ENCODE measurements at places on chromosomes 5 and 9.

GRCh38 chr5:179762079-179762780 is 29.6 kb downstream of the MAML1 start:
- DNase-seq, result no peak

DNA sequence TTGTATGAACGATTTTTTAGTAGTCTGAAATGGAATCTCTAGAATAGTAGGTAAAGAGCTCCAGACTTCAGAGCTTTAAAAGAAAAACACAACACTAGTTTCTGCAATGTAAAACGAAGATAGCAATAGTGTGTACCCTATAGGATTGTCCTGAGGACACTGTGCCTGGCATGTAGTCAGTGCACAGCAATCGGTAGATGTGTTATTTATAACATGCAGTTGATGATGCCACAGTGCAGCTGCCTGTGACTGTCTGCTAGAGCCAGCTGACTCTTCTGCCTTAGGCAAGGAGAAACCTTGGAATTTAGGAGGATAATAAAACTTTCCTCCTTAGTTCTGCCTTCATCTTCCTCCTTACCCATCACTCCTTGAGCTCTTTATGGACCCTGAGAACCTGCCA is 27.7 kb upstream of the TMOD1 start:
- DNase-seq, result no peak

DNA sequence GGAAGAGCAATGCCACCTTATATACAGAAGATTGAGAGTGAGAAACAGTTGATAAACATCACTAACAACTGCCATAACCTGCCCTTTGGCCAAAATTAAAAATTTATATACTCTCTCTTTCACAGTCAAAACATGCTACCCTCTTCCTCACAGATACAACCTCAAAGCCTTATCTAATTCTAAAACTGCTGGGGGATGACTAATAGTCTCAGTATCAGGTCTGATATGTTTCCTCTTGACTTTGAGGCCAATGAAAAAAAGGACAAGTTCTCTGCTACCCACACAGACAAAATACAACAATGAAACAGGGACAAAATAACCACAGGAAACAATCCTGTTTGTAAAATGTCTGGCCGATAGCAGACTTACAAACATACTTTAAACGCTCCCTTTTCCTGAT is 485.6 kb upstream of the NUDT12 start:
- DNase-seq, result no peak

DNA sequence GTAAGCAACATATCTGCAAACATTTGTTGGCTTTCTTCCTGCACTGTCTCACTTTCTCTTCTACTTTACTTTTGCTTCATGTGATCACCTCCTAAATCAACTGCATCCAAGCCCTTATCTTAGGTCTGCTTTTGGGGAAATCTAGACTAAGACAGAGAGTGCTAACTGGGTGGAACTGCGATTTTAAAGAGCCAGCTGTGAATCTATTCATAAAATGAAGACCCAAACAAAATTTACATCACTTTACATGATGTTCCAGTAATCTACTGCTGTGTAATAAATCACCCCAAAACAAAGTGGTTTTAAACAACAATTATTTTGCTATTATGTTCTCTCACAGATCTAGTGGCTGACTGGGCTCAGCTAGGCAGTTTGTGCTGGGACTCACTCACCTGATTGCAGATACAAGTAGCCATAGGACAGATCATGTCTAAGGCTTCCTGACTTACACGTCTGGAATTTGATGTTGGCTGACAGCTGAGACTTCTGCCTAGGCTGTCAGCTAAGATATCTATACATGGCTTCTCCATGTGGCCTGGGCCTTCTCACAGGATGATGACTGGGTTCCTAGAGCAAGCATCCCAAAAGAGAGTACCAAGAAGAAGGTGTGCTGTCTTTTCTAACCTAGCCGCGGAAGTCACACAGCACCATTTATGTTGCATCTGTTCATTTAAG is 145.1 kb upstream of the TBCA start:
- no peak for DNase-seq

- DNase-seq, result peak; percentile 95
Observed at GRCh38 chr9:128656416-128657343, at the start of gene DYNC2I2. DYNC2I2 (minus strand) TSS chr9:128656847; CDS start chr9:128656726, 121 bp downstream.

- no peak for DNase-seq
Observed at GRCh38 chr5:99248066-99248465, 319.3 kb upstream of the CHD1 start.

DNA sequence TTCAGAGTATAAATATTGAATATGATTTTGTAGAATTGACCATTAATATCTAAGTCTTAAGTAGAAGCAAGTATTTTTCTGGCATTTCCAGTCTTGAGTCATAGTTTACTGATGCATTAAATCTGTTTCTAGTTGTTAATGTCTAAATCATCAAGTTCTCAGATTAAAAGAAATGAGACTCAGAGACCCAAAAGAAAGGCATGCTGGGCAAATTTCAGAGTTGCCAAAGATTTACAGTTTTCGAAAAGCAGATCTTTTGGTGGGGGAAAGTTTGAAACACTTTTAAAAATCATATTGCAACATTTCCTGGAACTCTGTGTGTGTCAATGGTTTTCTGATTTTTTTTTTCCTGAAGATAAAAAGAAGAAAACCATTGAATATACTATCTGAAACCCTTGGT is 60.9 kb downstream of the ANKRD55 start:
- DNase-seq, result no peak

GRCh38 chr5:52809884-52810283 is 22.2 kb downstream of the ITGA1 start:
- no peak for DNase-seq

DNA sequence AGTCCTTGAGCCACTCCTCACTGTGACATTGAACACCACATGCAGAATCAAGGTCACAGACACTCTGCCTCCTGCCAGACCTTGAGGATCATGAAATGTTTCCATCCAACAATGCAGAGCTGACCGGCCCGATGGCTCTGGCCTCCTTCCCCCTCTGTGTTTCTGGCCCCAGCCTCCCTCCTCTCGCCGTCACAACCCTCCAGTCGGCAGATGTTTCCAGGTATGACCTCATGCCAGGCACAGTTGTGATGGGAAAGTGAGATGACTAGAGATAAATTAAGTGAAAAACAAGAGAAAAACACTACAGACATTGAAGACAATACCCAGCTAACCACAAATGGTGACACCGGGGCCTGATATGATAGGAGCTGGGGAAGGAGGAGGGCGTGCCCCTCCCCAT is 9.8 kb downstream of the NTNG2 start:
- DNase-seq, result no peak

GRCh38 chr9:129174724-129175514 is 3.1 kb downstream of the IER5L start:
- DNase-seq, result peak; percentile 34

- no peak for DNase-seq
Observed at GRCh38 chr5:14438195-14438606, 143.4 kb upstream of the OTULINL start.

GRCh38 chr5:94240596-94240992 is 377.8 kb downstream of the KIAA0825 start:
- DNase-seq, result no peak

- no peak for DNase-seq
Observed at GRCh38 chr9:96031366-96031824, 155.9 kb downstream of the ERCC6L2 start.

- DNase-seq, result no peak
Observed at GRCh38 chr9:134842321-134842720, 38.3 kb upstream of the FCN2 start.

- DNase-seq, result no peak
Observed at GRCh38 chr9:85331626-85332025, 410.1 kb downstream of the AGTPBP1 start.

DNA sequence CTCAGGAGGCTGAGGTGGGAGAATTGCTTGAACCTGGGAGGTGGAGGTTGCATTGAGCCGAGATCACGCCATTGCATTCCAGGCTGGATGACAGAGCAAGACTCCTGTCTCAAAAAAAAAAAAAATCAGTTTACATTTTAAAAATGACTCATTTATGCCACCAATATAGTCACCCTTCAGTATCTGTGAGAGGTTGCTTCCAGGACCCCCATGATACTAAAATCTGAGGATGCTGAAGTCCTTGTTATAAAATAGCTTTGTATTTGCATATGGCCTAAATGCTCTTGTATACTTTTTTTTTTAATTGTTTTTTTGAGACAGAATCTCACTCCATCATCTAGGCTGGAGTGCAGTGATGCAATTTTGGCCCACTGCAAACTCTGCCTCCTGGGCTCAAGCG is 5.8 kb downstream of the OCLN start:
- no peak for DNase-seq

DNA sequence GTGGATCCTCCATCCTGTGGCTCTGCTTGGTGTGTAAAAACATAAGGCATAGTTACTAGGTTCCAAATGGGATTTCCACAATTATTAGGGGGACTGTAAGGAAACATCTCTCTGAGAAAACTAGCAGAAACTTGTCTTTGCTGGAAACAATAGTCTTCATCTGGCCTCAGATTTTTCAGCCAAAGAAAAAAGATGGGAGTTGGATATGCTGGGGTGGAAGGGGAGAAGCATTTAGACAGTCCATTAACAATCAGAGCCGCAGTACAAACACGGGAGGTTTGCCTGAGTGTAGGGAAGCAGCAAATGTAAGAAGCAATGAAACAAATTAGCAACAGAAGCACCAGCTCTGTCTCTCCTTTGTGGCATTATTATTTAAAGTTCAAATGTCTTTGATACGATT is 402.7 kb upstream of the ZNF608 start:
- DNase-seq, result no peak

DNA sequence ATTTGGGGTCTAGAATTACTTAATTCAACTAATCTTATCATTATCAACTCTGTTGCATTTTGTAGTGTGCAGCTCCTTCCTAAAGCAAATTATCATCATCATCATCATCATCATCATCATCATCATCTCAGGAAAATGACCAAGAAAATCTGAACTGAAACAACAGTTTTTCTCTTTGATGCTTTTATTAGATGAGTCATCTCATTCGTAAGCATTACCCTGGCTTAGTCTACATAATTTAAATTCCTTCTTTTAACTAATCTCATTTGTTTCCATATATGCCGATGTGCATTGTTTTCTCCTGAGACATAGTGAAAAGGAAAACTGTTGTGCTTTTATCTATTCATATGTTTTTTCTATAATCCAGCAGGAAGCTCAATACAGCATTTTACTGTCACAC is 173.0 kb upstream of the PDE4D start:
- DNase-seq, result no peak

DNA sequence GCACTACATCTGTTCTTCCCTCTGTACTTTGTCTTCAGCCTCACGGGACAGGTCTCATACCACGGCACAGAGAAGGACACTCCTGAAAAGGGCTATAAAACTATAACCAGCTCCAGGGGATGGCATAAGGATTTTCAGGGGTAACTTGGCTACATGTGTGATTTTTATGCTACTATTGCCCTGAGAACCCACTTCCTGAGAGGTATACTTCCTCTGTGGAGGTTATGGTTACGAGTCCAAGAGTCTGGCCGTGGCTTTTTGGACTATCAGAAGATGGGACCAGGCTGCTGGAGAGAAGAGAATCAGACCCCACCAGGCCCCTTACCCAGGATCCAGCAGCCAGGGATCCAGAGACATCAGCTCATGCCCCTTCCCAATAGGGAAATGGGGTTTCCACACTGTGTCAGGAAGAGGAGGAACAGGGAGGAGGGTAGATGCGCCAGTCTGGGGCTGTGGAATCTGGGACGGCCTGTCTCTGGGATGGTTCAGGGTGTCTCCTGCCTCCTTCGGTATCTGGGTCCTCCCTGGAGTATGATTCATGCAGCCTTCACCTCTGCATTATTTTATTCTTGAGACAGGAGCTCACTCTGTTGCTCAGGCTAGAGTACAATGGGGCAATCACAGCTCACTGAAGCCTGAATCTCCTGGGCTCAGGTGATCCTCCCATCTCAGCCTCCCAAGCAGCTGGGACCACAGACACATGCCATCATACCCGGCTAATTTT is 29.7 kb downstream of the WHRN start:
- DNase-seq, result no peak

- no peak for DNase-seq
Observed at GRCh38 chr9:136012651-136013050, 51.5 kb upstream of the UBAC1 start.

DNA sequence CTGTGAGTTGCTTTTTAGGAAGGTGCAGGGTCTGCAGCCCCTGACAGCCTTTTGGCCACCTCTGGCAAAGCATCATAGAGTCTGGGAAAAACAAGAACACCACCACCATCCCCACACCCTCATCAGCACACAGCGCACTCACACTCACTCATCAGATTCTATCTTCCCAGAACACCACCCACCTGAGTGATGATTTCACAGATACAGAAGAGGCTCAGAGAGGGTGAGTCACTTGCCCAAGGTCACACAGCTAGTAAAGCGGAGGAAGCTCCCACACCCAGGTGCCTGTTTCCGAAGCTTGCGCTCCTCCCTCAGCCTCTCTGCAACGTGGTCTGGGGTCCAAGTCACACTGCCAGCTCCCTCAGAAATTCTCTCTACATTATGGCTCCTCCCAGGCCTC is 41.8 kb upstream of the HRH2 start:
- no peak for DNase-seq

DNA sequence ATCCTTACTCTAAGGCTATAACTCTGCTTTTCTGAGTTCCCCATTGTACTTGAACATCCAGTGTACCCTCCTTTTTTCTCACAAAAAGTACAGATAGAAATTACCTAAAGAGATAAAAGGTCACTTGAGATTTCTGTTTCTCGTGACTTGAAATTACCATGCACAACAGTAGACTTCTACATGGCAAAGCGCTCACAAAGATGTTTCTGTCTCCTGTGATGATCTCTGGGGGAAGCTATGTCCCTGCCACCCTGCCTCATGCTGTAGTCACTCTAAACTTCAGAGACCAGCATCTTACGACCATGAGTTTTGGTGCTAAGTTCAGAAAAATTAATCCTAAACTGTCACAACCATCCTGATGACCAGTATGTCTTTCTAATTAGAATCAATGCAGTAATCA is 36.2 kb downstream of the NFIB start:
- no peak for DNase-seq

DNA sequence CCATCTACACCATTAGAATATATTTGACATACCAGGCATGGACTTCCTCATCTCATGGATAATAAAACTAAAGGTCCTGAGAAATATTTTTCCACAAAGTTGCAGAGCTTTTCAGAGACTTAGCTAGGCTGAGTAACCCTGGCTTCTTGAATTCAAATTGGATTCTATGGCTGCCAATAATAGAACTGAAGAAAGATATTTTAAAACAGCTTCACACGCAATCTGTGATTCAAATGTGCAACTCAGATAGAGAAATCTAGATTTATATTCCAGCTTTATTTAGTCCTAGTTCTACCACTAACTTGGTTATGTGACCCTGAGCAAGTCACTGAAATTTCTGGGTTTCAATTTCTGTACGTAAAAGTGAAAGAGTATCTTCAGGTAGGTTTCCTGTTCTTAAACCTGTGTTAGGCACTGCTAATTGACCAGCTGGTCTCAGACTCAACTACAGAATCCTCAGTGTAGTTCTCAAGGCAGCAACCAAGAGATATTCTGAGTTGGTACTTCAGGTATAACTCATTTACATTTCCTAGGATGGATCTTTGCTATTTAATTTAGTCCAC is 235.3 kb downstream of the GABRB2 start:
- no peak for DNase-seq

- DNase-seq, result no peak
Observed at GRCh38 chr9:117189121-117189520, 225.7 kb downstream of the ASTN2 start.

GRCh38 chr5:122473138-122473843 is 161.3 kb downstream of the SNCAIP start:
- DNase-seq, result no peak
